Activated naive CD4-positive, alpha-beta T cell treated with anti-CD3 and anti-CD28 coated beads, Interleukin-2, amount 10 ng/mL, durations not matched to agents 7 days and 5 days (primary cell): ENCODE measurements at places on chromosomes 5 and 9.
A peak's percentile ranks its signal among the peaks of the same experiment; 100 is the strongest.

DNA sequence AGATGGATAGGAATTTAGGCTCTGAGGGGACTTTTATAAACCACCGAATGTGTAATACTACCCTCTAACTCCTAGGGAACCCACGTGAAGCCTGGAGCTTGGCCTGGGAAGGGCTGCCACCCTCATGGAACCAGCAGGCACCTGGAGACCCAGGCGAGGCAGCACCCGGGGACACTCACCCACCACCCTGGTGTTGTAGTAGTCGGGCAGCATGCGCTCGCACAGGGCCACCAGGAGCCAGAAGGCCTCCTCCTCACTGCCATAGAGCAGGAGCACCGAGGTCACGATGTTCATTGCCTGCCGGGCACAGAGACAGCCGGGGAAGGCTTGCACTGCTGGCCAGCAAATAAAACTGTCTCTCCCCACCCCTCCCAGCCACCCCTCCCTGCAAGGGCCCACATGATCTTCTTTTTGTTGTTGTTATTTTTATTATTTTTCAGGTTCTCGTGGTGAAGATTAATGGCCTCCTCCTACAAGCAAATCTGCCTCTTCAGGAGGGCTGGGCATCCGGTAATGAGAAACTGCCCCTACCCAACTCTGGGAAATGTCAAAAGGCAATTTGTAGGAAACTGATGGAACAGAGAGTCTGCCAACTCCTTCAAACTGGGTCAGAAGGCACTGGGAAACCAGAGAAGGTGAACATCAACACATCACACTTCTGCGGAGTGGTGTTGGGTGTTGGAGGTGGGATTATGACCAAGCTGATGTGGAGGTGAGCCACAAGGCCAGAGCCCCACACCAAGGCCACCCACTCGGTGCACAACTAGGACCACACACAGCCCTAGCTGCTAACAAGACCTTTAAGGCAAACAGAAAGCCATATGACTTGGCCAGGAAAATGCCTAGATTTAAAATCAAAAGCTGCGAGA is 17.4 kb upstream of the MRNIP start:
- DNase-seq, result no peak

DNA sequence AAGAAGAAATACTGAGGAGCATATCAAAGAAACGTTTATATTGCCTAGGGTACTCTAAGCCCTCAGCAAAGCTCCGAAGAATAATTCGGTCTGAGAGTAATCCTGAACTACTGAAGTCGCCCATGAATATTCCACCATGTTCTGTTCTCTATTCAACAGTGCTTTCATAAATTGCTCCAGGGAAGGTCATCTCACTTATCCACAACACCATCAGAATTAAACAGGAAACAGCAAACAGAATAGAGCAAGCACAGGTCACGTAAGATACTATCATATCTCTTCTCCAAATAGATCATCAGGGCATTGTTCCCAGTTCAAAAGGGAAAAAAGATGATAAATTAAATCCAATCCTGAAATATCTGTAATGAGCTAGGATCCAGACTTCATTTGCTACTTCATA is 325.6 kb downstream of the DEPDC1B start:
- DNase-seq, result no peak

DNA sequence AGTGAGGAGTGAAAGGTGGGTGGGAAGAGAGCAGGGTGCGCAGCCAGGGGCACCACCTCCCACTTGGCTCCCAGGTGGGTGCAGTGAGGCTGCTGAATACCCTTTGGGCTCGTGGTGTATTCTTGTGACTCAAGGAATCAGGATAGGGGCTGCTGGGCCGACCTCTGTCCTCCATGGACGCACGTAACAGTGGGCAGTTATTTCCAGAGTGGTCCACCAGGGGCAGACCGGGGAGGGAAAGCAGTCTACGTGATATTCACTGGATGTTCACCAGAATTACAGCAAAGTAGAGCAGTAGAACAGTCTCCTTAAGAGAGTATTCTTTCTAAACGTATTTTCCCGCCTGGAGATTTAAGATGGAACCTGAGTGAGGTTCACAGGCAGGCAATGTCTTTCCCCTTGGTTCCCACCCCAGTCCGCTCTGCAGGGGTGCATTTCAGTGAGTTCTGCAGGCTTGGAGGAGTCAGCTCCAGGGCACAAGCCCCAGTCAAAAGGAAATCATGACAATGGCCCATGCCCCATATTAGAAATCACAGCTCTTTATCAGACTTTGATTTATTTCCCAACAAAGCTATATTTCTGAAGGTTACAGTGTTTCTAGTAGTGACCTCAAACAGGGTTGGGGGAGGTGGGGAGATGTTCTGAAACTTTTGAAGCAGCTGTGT is 88.7 kb downstream of the SYK start:
- no peak for DNase-seq

DNA sequence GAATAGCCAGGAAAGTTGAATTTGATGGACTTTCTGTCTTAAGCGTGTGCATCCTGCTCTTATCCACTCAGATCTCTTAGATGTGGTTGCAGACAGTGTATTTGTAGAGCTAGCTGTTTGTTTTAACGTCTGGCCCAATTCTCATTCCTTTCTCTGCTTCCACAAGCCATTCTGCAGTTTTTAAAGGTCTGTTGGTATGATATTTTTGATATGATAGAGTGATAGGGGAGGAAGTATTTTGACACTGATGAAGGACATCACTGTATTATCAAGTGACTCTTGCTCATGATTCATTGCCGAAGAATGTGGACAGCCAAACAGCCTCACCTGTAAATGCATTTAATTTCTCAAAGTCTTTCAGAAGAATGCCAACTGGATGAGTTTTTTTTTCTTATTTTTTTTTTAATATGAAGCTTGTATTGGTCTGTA is 4.5 kb downstream of the TJP2 start:
- no peak for DNase-seq

DNA sequence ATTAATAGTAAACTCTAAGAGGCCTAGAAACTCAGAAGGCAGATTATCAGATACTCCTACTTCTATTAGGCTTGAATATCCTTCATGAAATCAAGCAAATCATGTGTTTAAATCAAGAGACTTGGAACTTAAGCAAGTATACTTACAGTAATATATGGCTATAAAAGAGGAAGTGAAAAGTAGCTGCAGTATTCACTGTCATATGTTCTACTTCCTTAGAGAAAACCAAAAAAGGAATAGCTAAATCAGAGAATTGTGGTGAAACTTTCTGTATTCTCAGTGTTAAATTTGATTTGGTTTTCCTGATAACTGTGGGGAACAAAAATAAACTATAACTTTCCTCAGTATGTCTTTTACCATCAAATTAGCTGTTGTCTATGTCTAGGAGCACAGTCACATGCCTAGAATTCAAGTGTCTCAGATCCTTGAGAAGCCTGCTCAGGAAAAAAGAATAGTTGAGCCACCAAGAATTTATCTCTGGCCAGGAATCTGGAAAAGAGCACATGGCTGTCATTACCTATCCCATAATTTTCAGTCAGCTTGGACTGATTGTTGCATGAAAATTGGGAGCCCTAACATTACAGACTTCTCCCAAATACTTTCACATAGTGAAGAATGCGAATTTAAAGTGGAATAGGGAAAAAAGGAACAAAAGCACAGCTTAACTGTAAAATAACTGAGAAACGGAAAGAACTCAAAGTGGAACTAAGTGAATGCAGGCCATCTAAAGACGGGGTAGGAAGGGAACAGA is 1.7 kb downstream of the FKBP15 start:
- DNase-seq, result no peak

DNA sequence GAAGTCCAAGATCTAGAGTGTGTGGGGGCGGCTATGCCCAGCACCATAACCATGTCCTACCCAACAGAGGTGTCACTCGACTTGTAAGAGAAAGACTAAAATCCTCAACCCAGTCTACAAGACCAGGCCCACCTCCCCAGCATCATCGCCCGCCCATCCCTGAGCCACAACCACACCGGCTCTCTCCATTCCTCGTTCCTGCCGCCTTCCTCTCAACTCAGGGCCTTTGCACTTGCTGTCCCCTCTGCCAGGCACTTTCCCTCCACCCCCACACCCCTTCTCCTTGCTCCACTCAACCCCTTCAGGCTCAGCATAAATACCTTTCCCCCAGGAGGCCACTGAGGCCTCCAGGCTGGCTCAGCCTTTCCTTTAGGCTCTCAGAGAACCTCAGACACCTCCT is 69.3 kb downstream of the PAX5 start:
- no peak for DNase-seq

DNA sequence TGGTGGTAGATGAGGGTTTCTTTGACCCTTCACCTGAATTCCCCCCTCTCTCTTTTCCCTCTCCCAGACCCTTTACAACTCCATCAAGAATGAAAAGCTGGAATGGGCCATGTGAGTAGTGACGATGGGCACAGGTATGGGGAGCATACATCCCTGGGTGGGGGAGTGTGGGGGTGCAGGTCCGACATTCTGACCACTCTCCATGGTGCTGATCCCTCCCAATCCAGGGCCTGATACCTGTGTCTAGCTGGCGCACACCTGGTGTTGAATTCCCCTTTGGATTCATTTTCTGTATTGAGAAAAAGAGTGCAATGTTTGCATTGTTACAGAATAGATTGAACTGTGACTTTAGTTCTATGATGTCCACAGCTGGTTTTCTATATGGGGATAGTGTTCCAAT is 40.0 kb downstream of the PSD2 start:
- no peak for DNase-seq

DNA sequence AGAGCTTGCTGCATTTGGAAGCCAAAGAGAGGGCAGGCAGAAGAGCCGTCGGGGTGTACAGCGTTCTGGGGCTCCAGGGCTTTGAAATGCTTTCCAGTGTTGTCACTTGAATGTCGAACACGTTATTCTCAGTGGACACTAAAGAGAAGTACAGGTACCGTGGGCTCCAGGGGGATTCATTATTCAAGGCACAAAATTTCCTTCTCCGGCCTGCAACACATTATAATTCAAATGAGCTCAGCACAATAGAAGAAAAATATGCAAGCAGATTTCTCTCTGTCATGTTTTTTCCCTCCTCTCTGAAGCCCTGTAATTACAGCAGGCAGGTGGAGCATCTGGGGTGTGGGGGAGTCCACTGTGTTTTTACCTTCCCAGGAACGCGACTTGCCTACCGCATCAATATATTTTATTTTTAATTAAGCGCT is 293.1 kb downstream of the ZSWIM6 start:
- no peak for DNase-seq

DNA sequence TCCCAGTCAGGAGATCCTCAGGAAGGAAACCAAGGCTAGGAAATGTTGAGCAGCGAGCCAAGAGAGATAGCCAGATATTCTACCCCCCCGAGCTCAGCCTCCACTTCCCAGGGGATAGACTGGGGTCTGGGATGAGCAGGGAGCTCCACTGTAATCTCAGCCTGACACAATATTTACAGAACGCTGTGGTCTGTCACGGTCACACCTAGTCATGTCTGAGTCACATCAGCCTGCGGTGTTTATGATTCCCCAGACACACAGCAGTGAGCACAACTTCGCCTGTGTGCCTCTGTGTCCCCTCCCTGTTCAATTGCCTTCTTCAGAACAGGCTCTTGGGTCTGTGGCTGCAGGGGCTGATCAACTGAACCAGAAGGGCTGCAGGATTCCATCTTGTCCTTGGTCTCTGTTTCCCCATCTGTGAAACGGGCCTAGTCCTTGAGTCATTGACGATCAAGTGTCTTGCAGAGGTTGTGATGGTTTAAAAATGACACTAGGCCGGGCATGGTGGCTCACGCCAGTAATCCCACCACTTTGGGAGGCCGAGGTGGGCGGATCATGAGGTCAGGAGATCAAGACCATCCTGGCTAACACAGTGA is 8.6 kb upstream of the PRRX2 start:
- DNase-seq, result no peak

DNA sequence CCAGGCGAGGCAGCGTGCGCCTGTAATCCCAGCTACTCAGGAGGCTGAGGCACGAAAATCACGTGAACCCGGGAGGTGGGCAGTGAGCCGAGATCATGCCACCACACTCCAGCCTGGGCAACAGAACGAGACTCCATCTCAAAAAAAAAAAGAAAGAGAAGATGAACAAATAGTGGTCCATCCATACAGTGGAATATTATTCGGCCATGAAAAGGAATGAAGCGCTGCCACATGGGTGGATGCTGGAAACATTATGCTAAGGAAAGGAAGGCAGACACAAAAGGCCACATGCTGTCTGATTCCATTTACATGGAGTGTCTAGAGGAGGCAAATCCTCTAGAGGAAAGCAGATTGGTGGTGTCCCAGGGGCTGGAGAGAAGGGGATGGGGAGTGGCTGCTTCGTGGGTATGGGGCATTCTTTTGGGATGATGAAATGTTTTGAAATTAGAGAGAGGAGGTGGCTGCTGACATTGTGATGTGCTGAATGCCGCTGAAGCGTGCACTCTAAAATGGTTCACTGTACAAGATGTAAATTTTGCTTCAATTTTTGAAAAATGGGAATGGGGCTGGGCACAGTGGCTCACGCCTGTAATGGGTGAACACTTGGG is 17.0 kb downstream of the PLPP7 start:
- DNase-seq, result no peak

GRCh38 chr9:101674165-101674564 is 64.3 kb downstream of the GRIN3A start:
- no peak for DNase-seq

DNA sequence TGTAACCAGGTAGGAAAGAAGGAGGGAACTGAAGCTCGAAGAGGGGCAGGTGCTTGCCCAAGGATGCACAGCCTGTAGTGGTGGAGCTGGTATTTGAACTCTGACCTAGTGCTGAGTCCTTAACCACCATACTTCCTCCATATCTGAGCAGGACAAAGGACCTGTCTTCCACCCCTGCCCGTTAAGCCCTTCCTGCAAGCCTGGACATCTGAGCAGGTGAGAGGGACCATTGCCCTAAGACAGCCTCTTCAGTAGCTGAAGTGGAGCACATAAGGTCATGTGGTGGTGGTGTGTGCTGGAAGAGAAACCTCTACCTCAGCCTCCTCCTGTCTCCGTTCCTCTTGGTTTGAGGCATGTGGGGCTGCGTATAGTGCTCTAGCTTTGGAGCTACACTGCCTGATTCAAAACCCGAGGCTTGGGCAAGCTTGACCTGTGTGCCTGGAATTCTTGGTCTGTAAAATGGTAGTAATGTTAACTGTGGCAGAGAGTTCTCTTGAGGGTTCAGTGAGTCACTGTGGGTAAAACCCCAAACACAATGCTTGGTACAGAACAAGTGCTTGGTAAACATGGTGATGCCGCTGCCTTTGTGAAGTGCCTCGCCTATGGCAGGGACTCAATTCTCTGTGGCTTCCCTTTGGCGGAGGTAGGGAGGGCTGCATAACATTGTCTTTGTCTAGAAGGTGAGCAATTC is 7.4 kb downstream of the GALNT10 start:
- DNase-seq, result peak; percentile 71

DNA sequence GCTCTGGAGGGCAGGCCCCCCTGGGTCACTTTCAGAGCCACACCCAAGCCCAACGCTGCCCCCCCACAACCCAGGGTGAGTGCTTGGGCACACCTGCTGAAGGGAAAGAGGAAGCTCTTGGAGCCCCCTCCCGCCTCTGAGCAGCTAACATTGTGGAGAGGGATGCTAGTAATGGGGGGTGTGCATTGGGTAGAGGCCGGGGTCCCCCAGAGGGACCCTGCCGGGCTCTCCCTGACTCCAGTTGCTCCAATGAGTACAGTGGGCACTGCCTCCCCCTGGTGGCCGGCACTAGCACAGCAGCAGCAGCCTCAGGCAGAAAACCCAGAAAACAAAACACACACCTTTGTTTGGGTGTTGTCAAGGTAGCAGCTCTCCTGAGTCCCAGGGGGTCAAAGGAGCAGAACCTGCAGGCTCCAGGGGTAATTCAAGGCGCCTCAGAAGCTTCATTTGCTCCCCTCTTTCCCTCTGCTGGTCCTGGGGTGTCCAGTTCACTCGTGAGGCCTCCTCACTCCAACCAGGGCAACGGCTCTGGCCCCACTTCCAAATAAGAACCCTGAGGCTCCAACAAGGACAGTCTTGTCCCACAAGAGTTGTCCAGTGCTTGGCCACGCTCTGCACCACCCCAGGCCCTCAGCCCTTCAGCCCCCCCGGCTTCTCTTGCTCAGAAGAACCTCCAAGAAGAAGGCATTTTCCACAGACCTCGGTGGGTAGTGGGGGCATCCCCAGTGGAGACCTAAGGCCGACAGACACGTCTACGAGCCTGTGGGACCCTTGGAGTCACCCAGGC is 16.1 kb downstream of the GBGT1 start:
- DNase-seq, result peak; percentile 90
